CD4-positive, alpha-beta T cell treated with Interleukin-6 for 4 hours (primary cell): ENCODE measurements at places on chromosomes 5 and 9.
A peak's percentile ranks its signal among the peaks of the same experiment; 100 is the strongest.

- no peak for DNase-seq
These were observed 14.2 kb upstream of the PTPN3 start for GRCh38 chr9:109512170-109512756.

DNA sequence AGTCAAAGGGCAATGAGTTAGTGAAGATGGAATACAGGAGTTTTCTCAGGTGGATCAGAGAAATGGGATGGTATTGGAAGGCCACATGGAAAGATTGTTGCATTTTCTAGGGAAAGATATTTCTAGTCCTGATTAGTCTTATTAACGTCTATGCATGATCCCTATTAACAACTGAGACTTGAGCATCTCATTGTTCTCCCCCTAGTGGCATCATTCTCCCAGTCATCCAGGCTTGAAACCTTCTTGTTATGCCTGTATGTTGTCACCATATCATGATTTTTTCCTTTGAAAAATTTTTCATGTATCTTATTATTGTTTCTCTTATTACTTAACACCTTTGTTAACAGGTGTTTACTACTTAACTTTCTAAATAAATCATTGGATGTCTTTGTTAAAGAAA lies 34.4 kb downstream of the KIF2A start:
- no peak for DNase-seq

DNA sequence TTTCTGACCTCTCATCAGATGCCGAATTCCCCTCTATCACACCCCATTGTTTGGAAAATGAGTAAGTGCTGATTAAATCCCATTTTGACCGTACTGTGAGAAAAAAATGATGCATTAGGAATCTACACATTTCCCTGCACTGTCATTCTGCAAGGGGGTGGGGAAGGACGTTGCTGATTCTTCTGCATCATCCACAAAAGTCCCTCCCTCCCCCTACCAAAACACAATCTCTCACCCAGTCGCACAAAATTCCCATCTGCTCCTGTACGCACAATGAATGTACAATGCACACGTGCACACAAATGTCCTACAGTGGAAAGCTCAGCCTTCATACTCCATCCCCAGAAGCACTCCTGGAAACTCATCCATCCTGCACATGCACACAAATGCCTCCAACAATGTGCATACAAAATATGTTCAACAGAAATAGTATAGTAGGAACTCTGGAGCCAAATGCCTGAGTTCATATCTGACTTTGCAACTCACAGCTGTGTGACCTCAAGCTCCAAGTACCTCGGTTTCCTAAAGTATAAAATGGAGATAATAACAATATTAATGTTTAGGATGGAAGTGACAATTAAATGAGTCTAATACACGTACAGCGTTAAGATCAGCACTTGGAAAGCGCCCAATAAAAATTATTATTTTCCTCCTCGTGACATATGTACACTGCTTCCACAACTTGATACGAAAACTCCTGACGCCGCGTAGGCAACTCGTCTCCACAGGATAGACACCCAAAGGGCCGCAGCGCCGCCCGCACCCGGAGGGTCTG lies 809 bp downstream of the TNIP1 start:
- DNase-seq = no peak

DNA sequence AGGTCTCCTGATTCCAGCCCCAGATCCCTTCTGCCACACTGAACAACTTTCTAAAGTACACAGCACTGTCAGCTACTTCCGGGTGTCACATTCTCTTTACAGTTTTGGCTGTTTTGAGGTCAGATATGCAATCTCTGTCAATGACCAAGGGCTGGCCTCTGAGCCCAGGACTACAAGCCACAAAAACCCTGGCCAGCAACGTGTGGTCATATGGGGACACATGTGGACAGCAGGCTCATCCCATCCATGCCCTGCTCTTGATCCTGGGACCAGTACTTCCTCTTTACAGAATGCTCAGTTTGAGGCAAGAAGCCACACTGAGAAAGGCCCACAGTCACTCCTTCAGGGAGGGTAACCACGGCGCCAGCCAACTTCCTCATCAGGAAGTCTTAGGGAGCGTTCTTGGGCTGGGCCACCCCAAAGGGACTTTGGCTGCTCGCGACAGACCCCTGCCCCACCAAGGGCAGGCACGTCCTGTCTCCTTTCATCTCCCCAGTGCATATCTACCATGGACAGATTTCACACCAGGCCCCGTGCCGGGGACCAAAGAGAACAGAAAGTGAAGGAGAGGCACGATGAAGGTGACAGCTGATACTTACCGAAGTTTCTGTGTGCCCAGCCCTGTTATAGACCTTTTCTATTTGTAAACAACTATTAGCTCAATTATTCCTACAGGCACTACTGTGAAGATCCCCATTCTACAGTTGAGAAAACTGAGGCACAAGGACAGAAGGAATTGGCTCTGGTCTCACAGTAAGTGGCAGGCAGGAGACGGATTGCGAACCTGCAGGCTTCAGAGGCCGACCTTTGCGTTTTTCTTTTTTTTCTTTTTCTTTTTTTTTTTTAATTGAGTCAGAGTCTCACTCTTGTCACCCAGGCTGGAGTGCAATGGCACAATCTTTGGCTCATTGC lies 37.3 kb downstream of the STK10 start:
- DNase-seq = peak; percentile 38

DNA sequence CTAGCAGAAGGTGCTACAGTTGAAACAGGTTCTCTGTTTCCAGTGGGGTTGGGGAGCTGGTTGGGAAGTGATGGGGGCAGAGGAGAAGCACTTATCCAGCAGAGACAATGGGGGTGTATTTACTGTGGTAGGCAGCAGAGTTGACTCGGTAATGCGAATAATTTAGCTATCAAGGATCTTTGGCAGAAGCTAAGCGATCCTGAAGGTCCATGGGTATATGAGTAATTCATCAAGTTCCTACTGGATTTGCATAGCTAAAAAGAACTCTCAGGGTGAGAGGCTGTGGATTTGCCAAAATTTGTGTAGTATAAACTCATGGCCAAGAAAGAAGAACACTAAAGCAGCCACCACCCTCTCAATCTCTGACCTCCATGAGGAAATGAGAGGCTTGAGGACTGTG lies 61.2 kb upstream of the EGFLAM start:
- no peak for DNase-seq

GRCh38 chr5:27778121-27778520 lies 739.7 kb upstream of the CDH9 start:
- no peak for DNase-seq

DNA sequence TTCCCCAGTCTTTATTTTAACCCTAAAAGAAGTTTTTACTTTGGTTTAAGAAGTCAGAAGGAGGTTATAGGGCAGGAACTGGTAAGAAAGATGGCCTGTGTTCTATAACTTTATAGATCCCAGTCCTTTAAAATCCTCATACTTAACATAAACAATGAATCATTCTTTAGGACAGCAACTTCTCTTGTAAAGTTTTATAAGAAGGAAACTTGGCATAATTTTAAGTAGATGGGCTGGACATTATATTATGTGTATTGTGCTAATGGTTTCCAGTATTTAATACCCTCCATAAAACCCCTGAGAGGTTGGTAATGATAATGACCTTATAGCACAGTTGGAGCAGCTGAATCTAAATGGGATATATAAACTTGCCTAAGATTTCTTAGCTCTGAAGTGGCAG lies 247.2 kb downstream of the FAM170A start:
- no peak for DNase-seq

DNA sequence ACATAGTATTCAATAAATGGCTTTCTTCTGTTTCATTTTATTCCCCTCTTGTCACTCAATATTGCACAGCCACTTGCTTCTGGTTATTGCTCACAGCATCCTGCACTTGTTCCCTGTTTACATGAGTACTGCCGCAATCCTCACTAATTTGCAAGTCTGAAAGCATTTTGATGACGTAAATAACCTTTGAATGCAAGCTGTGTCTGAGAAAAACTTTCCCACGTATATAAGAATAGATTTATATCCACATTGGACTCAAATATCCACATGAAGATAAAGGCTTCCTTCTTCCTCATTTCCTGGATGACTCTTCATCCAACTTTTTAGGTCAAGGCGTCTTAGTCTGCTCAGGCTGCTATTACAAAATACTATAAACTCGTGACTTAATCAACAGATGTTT lies 88.2 kb upstream of the DAP start:
- DNase-seq = no peak

DNA sequence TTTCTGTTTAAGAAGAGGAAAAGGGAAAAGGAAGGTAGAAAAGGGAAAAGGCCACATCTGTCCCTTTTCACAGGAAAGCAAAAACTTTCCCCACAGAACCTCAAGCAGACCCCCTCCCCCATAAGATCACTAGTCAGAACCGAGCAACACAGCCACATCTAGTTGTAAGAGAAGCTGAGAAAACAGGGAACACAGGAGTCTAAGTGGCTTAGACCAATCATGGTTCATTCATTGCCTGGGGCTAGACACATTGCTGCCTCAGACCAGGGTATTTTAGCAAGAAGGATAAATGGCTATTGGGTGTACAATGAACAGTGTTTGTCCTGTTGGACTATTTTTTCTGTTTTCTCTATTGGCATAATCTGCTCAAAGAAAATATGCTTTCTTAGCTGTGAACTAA lies 98.0 kb downstream of the ARL15 start:
- no peak for DNase-seq

GRCh38 chr5:32514806-32515205 lies 70.3 kb upstream of the ZFR start:
- no peak for DNase-seq

GRCh38 chr5:109946610-109947009 lies 256.9 kb downstream of the MAN2A1 start:
- DNase-seq = no peak

GRCh38 chr9:89576404-89576839 lies 28.4 kb upstream of the GADD45G start:
- peak; percentile 43 for DNase-seq

DNA sequence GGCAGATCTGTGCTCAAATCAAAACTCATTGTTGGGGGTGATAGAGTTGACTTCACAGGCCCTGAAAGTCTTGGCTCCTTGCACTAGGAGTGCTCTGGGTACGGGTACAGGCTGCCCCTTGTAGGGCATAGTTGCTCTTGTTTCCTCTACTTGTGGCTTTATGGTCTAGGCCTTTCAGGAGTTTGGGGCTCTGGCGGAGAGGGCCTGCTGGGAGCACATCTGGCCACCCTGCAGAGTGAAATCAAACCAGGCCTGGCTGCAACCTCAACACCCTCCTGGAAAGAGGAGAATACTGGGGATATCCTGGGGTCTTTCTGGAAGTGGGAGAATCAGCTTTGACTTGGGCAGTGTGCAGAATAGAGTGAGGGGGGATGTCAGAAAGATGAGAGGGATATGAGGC lies 1.5 kb downstream of the TGFBI start:
- DNase-seq = no peak

- no peak for DNase-seq
These were observed 209.3 kb downstream of the ROR2 start for GRCh38 chr9:91740701-91741100.

- no peak for DNase-seq
These were observed 504.7 kb downstream of the CCDC171 start for GRCh38 chr9:16057541-16057940.

DNA sequence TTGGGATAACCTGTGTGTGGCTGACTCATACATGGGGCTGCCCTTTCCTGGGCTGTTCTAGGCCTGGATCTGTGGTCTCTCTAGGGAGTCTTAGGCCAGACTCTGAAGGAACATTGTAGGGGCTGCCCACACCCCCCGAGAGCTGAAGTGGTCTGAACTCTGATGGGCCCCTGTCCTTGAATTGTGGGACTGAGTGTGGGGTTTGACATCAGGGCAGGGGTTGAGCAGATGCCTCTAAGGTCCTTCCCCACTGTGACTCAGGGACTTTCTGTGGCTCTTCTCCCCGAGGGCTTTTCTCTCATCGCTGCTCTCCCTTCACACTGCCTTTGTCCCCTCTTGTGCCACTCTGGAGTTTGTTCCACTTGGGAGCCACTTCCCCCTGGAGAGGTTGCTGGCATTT lies 215.0 kb downstream of the MELK start:
- no peak for DNase-seq

DNA sequence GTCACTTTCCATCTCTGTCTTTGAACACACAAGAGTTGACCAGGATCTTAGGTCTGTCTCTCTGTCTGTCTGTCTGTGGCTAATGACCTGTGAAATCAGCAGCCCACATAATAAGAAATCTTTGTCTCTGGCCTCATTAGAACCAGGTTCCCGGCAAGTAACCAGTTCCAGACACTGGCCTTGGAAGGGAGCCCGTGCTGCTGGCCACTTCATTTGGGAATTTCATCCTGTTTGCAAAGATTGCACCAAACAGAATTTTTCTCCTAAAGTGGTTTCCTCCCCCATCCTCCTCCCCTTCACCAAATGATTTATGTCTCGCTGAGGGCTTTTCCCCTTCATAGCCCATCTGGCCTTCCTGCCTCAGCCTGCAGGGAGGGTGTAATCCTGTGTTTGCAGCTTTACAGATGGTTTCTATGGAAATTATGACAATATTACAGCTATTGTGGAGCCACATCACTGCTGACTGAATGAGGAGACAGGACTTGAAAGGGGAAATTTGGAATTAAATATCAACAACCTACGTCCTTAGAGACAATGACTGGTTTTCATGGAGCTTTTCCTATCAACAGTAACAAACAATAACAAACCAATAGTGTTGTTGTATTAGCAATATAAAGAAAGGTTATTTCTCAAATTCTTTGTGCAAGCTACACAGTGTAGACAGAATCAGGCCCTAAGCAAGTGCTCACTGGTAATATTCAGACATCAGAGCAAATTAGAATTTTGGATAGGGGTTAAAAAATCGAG lies 25.7 kb downstream of the DPYSL3 start:
- DNase-seq = no peak

- DNase-seq = no peak
These were observed 300.0 kb upstream of the ADAMTSL1 start for GRCh38 chr9:18173923-18174322.

- peak; percentile 80 for DNase-seq
These were observed at the start of gene PTGES2 for GRCh38 chr9:128127568-128127989. PTGES2 (minus strand) TSS chr9:128127729; CDS start chr9:128127717, 12 bp downstream.

GRCh38 chr9:14710804-14711203 lies 11.7 kb downstream of the CER1 start:
- no peak for DNase-seq

- DNase-seq = no peak
These were observed 5.5 kb downstream of the CSNK1G3 start for GRCh38 chr5:123517476-123517875.

GRCh38 chr9:79222483-79222882 lies 349.3 kb upstream of the TLE4 start:
- DNase-seq = no peak

- no peak for DNase-seq
These were observed 39.9 kb downstream of the USP20 start for GRCh38 chr9:129875181-129875611.

- no peak for DNase-seq
These were observed 26.6 kb downstream of the GADD45G start for GRCh38 chr9:89631384-89631783.

DNA sequence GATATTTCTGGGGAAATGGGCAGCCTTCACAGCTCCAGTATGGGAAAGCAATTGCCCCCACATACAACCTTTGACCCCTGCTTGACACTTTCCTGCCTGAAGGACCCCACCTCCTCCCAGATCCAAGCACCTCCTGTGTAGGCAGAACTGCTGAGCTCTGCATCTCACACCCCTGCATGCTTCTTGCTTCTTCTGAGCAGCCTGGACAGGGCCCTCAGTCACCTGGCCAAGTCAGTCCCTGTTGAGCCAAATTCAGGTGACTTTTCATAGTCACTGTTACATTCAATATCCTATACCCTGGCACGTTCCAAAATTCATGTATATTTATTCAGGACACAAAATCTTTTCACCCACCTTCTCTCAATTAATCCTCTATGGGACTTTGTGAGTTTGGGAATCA lies 30.4 kb upstream of the CTSL start:
- DNase-seq = no peak

- peak; percentile 61 for DNase-seq
These were observed 2.8 kb upstream of the PLK2 start for GRCh38 chr5:58462623-58463230.

GRCh38 chr9:127397646-127398274 lies 791 bp downstream of the SLC2A8 start:
- peak; percentile 55 for DNase-seq
